Suppressor macrophage treated with lipopolysaccharide for 1 hour (primary cell): ENCODE measurements at places on chromosomes 3 and 15.

DNA sequence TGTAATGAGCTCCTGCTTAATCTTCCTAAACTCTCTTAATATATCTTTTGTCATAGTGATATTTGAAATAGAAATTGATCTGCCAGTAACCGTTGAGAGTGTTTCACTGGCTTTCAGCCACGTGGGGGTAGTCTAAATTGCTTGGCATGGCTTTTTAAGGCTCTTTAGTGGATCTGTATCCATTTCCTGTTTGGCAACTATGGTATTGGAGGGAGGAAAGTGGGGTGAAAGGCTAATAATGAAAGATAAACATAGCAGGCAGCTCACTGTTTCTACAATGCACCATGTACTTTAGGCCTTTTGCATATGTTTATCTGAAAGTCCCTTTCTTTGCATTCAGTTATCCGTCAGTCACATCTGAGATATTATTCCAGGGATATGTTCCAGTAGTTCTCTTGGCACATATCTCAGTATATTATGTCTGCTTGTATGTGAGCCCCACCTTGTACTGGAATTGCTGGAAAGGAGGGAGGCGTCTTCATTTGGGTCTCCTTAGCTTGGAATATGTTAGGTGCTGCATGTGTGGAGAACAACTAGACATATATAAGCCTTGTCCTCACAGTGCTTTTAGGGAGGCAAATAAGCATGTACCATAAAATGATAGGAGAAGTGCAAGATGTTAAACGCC, 10.8 kb downstream of the TOPAZ1 start:
- DNase-seq: no peak

GRCh38 chr3:151319628-151320027, 3.0 kb upstream of the GPR87 start:
- no peak for DNase-seq

GRCh38 chr15:38335116-38335515, 82.5 kb downstream of the SPRED1 start:
- no peak for DNase-seq

- DNase-seq: no peak
Measured at GRCh38 chr3:78889348-78889747, 878.5 kb downstream of the ROBO1 start.

DNA sequence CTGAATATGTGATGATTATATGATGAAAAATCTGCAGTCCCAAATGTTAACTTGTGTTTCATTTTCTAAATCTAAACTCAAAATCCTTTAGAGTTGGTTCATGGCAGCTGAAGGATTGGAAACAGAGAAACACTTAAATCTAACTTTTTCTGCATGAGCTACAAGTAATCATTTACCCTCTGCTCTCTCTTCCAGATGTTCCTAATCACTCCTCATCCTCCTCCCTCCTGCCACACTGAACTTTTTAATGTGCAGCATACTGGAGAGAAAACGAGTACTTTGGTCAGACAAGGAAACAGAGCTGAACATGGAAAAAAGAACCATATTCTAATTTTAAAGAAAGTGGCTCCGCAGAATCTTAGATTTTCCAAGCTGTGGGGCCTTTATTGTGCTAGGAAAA, 321.2 kb upstream of the COL8A1 start:
- DNase-seq: no peak

- no peak for DNase-seq
Measured at GRCh38 chr3:182597621-182598041, 195.7 kb upstream of the ATP11B start.

GRCh38 chr3:40187945-40188344, 121.6 kb upstream of the EIF1B start:
- DNase-seq: no peak

DNA sequence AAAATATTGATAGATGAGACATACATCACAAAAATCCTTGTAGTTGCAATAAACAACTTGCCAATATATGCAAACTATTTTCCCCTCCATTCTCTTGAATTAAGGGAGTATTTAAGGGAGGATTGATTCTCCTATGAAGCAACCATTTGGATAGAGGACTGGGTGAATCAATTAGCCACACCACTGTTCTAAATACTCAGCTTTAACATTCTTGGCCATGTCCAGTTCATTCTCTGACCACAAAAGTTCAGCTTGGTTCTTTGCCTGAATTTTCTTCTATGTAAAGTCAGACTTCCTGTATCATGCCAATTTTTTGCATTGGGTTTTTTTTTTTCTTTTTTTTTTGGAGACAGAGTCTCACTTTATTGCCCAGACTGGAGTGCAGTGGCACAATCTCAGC, 15.8 kb upstream of the SEC11A start:
- DNase-seq: no peak

DNA sequence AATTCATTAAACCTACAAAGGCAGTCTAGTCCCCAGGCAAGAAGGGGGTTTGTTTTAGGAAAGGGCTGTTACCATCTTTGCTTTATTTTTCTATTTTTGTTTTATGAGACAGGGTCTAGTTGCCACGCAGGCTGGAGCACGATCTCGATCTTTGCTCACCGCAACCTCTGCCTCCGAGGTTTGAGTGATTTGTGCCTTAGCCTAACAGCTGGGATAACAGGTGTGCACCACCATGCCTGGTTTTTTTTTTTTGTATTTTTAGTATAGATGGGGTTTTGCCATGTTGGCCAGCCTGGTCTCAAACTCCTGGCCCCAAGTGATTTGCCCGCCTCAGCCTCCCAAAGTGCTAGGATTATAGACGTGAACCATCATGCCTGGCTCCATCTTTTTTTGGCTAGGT, 4.9 kb downstream of the HIGD1A start:
- DNase-seq: no peak

DNA sequence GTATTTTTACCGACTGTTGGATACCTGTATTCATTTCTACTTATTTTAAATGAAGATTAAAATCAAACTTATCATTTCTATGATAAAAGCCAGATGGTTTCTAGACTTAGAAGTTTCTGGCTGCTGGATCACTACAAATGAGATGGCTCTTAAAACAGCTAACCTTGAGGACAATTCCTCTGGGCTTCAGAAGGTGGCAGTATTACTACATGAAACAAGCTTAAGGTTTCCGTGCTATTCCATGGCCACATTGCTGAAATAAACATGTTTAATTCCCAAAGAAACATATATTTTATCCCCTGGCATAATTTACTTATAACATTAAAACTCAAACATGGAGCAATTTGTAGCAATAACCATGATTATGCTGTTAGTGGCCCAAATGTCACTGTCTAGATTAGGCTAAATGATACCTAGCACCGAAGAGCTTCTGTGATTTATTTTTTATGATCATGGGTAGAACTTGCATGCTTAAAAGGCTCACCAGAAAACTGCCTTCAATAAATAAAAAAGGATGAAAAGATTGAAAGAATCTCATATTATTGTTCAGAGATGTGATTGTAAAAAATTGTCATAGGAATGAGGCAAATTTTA, 204.0 kb upstream of the NANOGP8 start:
- peak; percentile 27 for DNase-seq

DNA sequence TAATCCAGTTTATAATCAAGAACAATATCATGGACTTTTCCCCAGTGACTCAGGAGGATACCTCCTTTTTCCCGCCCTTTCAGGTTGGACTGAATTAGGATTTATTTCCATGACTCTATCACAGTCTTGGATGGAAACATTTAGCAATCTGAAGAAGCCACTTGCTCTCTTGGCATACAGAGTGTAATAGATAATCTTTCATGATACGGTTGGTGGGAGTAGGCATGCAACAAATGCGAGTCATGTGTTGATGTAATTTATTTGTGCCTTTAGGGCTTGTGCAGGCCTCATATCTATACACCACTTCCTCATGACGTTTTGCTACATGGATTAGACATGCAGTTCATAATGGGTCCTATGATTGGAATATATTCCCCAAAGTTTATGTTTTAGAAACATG, 54.2 kb upstream of the MCTP2 start:
- DNase-seq: peak; percentile 60

DNA sequence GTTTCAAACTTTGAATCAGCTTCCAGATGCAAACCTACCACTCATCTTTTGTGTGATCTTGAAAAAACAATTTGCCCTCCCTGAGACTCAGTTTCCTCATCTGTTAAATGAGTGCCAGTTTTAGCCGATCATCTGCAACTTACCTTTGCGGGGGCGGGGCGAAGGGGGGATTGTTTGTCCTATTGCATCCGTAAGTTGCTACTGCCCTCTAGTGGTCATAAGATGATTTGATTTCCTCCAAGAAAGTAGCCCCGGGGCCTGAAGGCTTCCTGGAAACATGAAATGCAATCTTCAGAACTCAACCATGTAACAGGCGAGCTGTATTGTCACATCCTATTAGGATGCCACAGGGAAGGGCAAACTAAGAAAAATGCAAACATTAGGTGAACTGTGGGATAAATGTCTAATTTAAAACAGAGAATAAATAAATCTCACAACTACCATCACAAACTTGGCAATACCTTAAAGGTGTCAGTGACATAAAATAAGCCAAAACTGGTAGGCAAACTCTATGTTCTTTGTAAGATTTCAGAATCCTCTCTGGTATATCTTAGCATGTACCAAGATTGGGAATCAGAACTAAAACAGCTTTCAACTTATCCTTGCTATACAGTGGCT, 63.5 kb upstream of the CLDN18 start:
- peak; percentile 75 for DNase-seq

- DNase-seq: no peak
Measured at GRCh38 chr15:100768501-100768931, 111.1 kb upstream of the ALDH1A3 start.

GRCh38 chr15:69215314-69216035, 55.0 kb downstream of the GLCE start:
- no peak for DNase-seq

DNA sequence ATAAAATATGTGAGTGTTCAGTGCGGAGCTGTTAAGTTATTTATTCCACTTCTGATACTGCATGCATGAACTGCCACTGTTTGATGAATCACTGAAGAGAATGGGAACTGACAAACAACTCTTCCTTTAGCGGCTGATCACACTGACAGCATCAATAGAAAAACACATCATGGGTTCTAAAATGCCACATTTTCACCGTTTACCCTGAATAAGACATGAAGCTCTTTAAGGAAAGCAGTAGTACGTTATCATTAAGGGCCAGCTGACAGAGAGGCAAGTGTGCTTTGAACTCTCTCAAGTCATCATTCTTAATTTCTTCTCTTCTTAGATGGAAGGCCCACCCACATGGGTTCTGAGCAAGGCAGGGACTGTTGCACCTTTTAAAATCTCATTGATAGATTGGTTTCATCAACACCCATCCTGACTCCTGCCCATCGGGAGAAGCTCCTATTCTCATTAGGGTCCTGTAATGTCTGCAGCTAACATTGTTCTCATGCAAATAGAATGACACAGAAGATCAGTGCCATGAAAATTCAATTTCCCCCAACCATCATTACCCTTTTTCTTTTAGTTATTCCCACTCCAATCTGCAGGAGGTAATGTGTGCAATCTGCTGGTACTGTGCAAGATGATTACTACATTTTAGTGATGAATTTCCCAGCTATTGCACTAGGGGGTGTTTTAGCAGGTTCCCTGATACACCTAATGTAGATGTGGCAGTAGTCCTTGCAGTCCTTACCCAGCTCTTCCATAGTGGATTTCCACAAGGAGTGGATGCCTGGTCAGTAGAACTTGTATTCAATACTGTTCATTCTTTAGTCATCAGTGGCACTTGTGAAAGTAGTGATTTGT, 119.1 kb downstream of the ROBO2 start:
- no peak for DNase-seq

DNA sequence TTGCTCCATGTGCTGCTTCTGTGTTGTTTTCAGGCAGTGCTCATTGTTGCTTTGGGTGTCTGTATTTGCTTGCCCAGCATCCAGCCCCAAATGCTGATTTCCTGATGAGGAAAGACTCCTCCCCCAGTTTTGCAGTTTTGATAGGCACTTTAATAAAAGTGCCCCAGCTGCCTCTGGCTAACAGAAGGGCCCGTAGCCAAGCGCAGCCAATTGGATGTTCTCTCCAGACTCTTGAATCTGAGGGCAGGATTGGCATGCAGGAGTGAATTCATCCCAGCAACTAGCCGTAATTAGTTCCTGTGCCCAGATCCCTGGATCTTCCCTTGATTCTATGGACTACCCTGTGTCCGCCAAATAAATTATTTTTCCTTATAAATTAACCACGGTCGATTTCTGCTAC, 14.8 kb upstream of the SEMA5B start:
- DNase-seq: no peak

DNA sequence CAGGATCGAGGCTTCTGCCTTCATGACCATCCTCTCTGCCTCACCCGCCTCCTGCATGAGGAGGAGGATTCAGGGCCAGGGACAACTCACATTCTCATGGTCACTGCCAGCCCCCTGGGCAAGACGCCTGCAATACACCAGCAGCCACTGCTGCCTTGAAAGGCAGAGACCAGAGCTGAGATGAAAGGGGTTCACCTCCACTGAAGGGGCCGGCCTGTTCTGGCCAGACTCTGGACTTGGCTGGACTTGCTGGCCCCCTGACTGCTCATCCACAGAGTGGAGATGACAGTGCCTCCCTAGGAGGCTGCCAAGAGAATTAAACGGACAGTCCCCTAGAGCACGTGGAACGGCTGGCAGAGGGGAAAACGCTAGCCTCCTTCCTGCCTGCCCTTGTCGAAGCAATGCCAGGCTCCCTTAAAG, 35.2 kb downstream of the MGLL start:
- DNase-seq: no peak

GRCh38 chr3:66110840-66111239, 72.1 kb upstream of the MAGI1 start:
- no peak for DNase-seq

DNA sequence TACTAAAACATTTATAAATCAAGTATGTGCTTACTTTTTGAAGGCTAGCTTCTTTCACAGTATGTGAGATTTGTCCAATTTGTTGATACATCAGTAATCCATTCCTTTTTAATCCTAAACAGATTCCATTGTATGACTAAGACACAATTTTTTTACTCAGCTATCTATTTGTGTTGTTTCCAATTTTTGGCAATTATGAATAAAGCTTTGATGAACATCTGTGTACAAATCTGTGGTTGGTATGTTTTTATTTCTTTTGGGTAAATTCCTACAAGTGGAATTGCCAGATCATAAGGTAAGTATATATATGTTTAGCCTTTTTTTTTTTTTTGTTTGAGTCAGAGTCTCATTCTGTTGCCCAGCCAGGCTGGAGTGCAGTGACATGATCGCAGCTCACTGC, 56.2 kb upstream of the VEPH1 start:
- no peak for DNase-seq

- DNase-seq: no peak
Measured at GRCh38 chr3:146142757-146143156, 18.2 kb downstream of the PLOD2 start.

- DNase-seq: no peak
Measured at GRCh38 chr3:143358155-143358792, 238.7 kb downstream of the CHST2 start.

- peak; percentile 44 for DNase-seq
Measured at GRCh38 chr3:24640330-24640877, 145.8 kb upstream of the THRB start.

GRCh38 chr3:59996056-59996455, 946.2 kb upstream of the CFAP20DC start:
- DNase-seq: no peak

GRCh38 chr3:27317096-27317495, 52.1 kb downstream of the NEK10 start:
- no peak for DNase-seq
